ENCODE measurements at places on chromosomes 1 and 21.
A peak's percentile ranks its signal among the peaks of the same experiment; 100 is the strongest.

DNA sequence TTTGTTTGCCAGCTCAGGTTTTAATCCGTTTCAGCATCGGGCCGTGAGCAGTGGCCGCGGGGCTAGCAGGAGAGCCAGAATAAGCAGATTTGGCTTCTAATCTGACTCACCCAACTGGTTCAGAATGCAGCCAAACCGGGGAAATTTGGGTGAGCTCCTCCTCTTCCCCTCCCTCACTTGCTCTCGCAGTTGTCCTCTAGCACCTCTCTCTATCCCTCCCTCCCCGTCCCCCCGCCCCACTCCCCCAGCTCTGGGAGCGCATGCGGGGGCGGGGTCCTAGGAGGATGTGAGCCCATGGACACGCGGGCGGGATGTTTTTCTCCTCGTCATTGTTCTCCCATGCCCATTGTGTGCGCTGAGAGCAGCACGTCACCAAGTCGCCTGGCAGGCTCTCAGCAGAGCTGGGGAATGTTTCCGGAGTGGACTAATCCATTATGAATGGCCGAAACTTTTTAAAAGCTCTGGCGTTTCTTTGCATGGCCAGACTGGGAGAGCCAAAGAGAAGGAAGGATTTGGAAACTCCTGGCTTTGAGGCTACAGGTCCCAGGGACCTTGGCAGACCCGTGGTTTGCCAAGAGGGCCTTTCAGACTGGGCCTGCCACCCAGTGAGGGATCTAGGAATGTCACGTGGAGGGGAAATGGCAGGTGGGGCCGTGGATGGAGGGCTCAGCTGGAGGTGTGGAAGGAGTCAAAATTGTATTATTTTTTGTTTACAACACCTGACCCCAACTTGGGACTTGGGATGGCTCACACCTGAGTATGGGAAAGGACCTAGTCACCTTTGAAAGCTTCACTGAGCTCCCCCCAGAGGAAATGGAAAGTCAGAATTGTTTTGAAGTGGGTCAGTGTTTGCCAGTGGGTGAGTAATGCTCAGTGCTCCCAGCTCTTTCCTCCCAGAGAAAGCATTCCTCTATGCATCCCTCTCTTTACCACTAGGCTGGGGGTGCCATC is 39.2 kb downstream of the CDK18 start:
- DNase-seq, result peak; percentile 91

DNA sequence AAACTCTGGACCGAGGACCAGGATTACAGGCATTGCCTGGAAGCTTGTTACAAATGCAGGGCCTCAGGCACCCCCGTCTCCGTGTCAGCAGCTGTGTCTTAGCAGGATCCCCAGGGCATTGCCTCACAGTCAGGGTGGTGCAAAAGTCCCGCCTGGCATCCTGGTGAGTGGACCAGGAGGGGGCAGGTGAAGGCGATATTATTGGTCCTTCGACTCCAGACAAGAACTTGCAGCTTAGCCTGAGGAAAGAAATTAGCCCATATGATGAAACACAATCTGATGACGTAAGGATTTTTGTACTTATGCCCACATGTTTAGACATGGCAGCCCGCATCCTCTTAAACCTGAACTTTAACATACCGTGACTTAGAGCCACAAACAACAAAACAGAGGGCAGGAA is 40.8 kb downstream of the RSPH1 start:
- DNase-seq, result no peak

DNA sequence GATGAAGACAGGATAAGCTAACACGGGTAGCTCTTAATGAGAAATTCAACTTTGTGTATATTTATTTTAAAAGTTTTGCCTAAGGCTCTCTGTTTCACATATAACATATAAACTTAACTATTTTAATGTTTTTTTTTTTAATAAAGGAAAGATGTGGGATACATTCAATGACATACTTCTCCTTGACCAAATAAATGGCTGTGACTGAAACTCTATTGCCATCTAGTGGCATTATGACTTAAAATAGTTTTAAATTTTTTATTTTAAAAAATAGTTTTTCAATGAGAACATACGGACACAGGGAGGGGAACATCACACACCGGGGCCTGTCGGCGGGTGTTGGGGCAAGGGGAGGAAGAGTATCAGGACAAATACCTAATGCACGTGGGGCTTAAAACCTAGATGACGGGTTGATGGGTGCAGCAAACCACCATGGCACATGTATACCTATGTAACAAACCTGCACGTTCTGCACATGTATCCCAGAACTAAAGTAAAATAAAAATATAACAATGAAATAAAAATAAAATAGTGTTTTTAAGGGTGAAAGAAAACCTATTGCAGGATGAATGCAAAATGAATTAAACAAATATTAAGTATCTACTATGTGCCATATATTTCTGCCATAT is 83.4 kb downstream of the LYST start:
- peak; percentile 13 for DNase-seq

DNA sequence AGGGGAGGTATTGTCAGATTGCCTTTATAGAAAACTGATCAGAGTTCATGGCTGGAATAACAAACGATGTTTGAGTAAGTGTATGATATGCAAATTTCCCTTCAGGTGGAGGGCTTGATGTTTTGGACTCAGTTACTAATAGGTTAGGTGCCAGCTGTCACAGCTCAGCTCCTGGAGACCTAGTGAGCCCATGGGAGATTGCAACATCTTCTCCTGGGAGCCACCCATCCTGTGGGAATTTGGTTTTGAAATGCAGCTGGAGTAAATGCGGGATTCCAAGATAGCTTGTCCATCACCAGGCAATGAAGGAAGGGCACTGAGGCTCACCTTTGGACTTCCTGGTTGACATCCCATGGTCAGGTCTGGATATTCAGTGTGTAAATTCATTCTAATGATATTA is 211.4 kb upstream of the NRIP1 start:
- no peak for DNase-seq

DNA sequence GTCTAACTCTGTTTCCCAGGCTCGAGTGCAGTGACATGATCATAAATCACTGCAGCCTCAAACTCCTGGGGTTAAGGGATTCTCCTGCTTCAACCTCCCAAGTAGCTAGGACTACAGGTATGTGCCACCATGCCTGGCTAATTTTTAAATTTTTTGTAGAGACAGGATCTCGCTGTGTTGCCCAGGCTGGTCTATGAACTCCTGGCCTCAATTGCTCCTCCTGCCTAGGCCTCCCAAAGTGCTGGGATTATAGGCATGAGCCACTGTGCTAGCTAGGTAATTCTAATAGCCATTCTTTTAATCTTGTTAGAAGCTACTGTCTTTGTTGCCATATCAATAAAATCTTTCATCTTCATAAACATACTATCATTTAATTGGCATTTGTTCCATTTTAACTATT is 13.8 kb upstream of the MAST2 start:
- DNase-seq, result no peak

GRCh38 chr1:24501371-24502064 is 1.1 kb upstream of the RCAN3 start:
- peak; percentile 49 for DNase-seq

- DNase-seq, result no peak
These were observed 22.8 kb upstream of the POFUT2 start for GRCh38 chr21:45310459-45310858.

GRCh38 chr1:13517193-13517812 is 3.5 kb upstream of the LRRC38 start:
- no peak for DNase-seq

- no peak for DNase-seq
These were observed 308.1 kb downstream of the CTH start for GRCh38 chr1:70719154-70719553.

DNA sequence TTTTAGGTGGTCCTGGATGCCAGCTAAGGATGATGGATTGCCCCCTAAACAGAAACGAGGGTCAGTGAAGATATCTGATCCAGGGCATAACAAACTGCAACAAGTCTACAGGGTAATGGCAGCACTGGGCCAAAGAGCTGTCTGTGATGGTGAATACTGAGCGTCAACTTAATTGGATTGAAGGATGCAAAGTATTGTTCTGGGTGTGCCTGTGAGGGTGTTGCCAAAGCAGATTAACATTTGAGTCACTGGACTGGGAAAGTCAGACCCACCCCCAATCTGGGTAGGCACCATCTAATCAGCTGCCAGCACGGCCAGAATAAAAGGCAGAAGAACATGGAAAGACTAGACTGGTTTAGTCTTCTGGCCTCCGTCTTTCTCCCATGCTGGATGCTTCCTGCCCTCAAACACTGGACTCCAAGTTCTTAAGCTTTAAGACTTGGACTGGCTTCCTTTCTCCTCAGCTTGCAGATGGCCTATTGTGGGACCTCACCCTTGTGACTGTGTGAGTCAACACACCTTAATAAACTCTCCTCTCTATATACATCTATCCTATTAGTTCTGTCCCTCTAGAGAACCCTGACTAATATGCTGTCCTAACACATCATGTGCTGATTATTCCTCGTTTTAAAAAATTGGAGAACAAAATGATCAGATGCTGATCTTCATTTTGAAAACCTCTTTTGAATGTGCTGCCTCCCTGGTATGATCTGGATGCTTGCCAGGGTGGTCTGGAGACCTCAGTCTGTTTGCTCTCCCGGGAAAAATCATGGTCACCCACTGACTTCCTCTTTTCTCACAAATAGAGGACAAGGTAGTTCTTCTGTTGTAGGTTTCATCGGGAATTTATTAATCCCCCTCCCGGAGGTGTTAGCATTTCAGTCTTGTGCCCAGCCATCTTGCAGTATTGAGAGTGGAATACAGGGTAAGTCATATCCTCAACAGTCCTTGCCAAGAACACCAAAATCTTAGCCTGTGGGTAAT is 234.7 kb downstream of the SETD4 start:
- DNase-seq, result no peak
